Neural crest cell (in vitro differentiated cells): ENCODE measurements at places on chromosomes 3 and 15.

GRCh38 chr3:53411371-53411770, 64.0 kb upstream of the DCP1A start:
- H3K27ac ChIP-seq, result no peak overlapping the region
- DNase-seq, result no peak
- H3K36me3 ChIP-seq, result peaks cover 4% of the 10 kb centered on the region
- H3K4me3 ChIP-seq, result no peak overlapping the region
- H3K27me3 ChIP-seq, result no peaks in the 10 kb centered on the region

GRCh38 chr3:52237657-52238172, 1.2 kb downstream of the TWF2 start:
- peaks cover 2% of the 10 kb centered on the region for H3K27me3 ChIP-seq
- DNase-seq, result no peak
- H3K27ac ChIP-seq, result no peak overlapping the region
- H3K4me3 ChIP-seq, result peak overlapping the region; percentile 97

- DNase-seq, result no peak
- H3K27me3 ChIP-seq, result no peaks in the 10 kb centered on the region
- H3K4me3 ChIP-seq, result no peak overlapping the region
Measured at GRCh38 chr3:173733029-173733652, 335.6 kb downstream of the NLGN1 start.

- H3K27me3 ChIP-seq, result no peaks in the 10 kb centered on the region
- no peak for DNase-seq
- no peak overlapping the region for H3K27ac ChIP-seq
- no peak overlapping the region for H3K4me3 ChIP-seq
Measured at GRCh38 chr15:58856086-58856485, 77.4 kb downstream of the SLTM start.

GRCh38 chr3:152299249-152299976, 30.7 kb downstream of the MBNL1 start:
- peaks cover 35% of the 10 kb centered on the region for H3K4me1 ChIP-seq
- H3K4me3 ChIP-seq, result peak overlapping the region; percentile 70
- no peaks in the 10 kb centered on the region for H3K36me3 ChIP-seq
- H3K27ac ChIP-seq, result no peak overlapping the region
- H3K27me3 ChIP-seq, result no peaks in the 10 kb centered on the region

DNA sequence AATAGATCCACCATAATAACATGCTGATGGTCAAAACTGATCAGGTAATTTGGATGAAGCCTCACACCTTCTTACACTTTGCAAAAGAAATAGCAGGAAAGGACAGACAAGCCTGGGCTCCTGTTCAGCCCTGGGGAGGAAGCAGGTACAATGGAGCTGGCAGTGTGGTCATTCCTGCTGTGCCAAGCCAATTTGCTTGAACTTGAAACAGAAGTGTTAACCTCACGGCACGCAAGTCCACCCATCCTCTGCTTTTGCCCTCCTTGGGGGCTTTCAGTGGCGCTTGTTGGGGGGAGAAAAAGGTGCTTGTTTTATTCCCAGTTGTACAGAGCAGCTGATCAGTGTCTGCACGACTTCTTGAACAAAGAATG, 36.8 kb upstream of the RFTN1 start:
- H3K4me1 ChIP-seq, result peaks cover 14% of the 10 kb centered on the region
- no peak overlapping the region for H3K27ac ChIP-seq
- H3K36me3 ChIP-seq, result no peaks in the 10 kb centered on the region
- peaks cover 2% of the 10 kb centered on the region for H3K27me3 ChIP-seq

GRCh38 chr3:146569314-146569713, 24.9 kb upstream of the PLSCR1 start:
- no peak overlapping the region for H3K4me3 ChIP-seq
- no peak for DNase-seq
- H3K4me1 ChIP-seq, result no peaks in the 10 kb centered on the region

DNA sequence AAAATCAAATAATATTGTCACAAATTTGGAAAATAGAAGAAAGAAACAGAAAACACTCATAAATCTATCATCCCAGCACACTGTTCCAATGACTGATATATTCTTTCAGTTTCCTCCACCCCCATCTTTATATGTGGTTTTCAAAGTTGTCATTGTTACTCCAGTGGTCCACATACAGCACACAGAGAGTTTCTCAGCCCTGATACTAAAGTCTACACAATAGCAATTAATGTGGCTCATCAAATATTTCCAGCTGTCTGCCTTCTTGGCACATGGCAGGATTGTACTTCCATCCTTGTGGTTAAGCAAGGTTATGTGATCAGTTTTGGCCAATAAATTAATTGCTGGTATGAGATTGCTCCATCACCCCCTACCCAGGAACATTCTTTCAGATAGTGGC, 221.7 kb downstream of the PDCD6IP start:
- no peaks in the 10 kb centered on the region for H3K36me3 ChIP-seq
- DNase-seq, result no peak
- no peaks in the 10 kb centered on the region for H3K27me3 ChIP-seq
- H3K4me3 ChIP-seq, result no peak overlapping the region
- no peaks in the 10 kb centered on the region for H3K4me1 ChIP-seq

DNA sequence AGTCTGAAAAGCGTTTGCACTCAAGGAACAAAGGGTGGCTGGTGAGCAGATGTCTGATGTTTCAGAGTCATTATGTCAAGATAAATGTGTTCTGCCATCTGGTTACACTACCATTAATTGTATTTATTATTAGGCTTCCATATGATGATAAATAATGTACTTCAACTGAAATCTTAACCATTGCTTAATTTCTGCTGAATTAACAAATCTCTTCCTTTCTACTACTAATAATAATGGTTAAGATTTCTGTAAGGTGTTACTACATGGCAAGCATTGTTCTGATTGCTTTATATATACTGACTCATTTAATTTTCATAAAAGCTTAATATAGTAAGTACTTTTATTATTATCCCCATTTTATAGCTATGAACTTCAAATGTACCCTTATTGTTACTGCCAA, 68.4 kb upstream of the GALNT15 start:
- no peaks in the 10 kb centered on the region for H3K4me1 ChIP-seq
- DNase-seq, result no peak
- no peaks in the 10 kb centered on the region for H3K36me3 ChIP-seq
- H3K27ac ChIP-seq, result no peak overlapping the region
- no peak overlapping the region for H3K4me3 ChIP-seq

DNA sequence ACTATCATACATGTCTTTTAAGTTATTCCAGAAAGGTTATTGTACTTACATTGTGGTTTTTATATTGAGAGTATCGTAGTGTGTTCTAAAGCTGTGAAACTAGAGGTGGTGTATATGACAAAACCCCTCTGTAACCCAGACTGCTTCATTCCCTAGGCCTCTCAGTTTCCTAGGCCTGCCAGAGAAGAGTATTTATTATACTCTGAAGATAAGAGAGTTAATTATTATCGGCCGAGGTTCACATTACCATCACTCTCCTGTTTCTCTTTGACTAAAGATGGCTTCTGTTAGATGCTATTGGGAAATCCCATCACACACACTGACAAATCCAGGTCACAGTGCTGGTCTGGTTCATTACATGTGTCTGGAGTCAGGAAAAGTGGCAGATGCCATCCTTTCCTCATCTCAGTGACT, 20.5 kb downstream of the EXOSC7 start:
- H3K27me3 ChIP-seq, result no peaks in the 10 kb centered on the region
- peaks cover 4% of the 10 kb centered on the region for H3K36me3 ChIP-seq
- H3K4me1 ChIP-seq, result no peaks in the 10 kb centered on the region
- no peak overlapping the region for H3K27ac ChIP-seq
- no peak overlapping the region for H3K4me3 ChIP-seq

GRCh38 chr3:38367779-38368178, 21.2 kb downstream of the XYLB start:
- no peak overlapping the region for H3K27ac ChIP-seq
- H3K36me3 ChIP-seq, result peaks cover 16% of the 10 kb centered on the region
- no peaks in the 10 kb centered on the region for H3K27me3 ChIP-seq
- H3K4me3 ChIP-seq, result no peak overlapping the region

GRCh38 chr15:25250906-25251622, 187.8 kb downstream of the UBE3A start:
- peaks cover 9% of the 10 kb centered on the region for H3K36me3 ChIP-seq
- H3K4me3 ChIP-seq, result no peak overlapping the region
- H3K27me3 ChIP-seq, result no peaks in the 10 kb centered on the region
- H3K4me1 ChIP-seq, result no peaks in the 10 kb centered on the region
- DNase-seq, result no peak

- H3K36me3 ChIP-seq, result no peaks in the 10 kb centered on the region
- H3K27me3 ChIP-seq, result no peaks in the 10 kb centered on the region
- no peak for DNase-seq
Measured at GRCh38 chr3:169475978-169476698, 187.4 kb downstream of the MECOM start.

- H3K36me3 ChIP-seq, result no peaks in the 10 kb centered on the region
- no peak overlapping the region for H3K27ac ChIP-seq
- no peak for DNase-seq
- no peaks in the 10 kb centered on the region for H3K27me3 ChIP-seq
Measured at GRCh38 chr3:16897254-16897926, 12.6 kb downstream of the PLCL2 start.

DNA sequence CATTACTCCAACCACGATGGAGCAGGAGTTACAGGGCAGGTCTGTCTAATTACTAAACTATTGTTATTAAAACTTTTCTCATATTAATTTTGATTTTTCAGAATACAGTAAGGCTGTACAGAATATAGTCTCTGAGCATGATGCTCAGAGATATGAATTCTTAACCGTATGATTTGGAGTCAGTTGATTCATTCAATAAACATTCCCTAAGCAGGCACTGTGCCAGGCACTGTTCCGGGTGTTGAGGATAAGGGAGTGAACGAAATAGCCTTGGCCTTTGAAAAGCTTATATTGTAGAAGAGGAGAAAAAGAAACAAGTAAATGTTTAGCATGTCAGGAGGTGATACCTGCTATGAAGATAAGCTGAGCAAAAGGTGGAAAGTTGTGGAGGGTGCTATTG, 187.3 kb downstream of the KCNAB1 start:
- no peaks in the 10 kb centered on the region for H3K4me1 ChIP-seq
- DNase-seq, result no peak
- peaks cover under 1% of the 10 kb centered on the region for H3K27me3 ChIP-seq
- H3K36me3 ChIP-seq, result no peaks in the 10 kb centered on the region

GRCh38 chr3:30511524-30512251, 94.7 kb upstream of the TGFBR2 start:
- no peak overlapping the region for H3K27ac ChIP-seq
- no peak for DNase-seq
- peaks cover 4% of the 10 kb centered on the region for H3K4me1 ChIP-seq
- no peaks in the 10 kb centered on the region for H3K27me3 ChIP-seq

DNA sequence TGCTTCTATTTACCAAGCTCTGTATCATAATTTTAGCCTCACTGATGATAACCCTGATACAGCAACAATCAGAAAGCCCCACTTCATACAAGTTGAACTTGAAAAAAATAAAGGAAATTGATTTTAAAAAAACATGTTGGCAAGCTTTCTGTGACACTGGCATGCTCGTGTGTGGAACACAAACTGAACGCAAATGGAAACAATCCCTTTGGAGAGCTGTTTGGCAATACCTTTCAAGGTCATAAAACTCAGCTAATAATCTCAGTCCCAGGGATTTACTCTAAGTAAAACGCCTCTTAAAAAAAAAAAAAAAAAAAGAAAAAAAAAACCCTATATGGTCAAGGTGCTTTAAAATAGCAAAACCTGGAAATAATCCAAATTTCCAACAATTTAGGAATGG, 166.7 kb upstream of the BCL6 start:
- H3K27ac ChIP-seq, result no peak overlapping the region
- H3K27me3 ChIP-seq, result no peaks in the 10 kb centered on the region
- no peak overlapping the region for H3K4me3 ChIP-seq
- no peaks in the 10 kb centered on the region for H3K36me3 ChIP-seq
- peaks cover 19% of the 10 kb centered on the region for H3K4me1 ChIP-seq

DNA sequence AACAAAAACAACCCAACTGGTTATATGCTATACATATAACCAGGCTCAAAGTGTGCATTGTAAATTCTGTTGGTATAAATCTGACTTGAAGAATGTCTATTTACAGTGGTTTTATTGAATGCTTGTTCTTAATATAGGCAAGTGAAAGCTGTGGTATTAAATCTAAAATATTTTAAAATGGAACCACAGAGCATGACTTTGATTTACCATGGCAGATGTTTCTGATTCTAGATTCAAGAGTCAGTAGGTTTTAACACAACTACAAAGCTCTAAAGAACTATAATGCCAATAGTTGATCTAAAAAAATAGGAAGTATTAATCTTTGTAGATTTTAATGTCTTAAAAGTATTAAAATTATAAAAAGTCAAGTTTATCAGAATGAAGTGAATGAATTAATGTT, 141.9 kb upstream of the PLSCR5 start:
- no peaks in the 10 kb centered on the region for H3K36me3 ChIP-seq
- H3K27ac ChIP-seq, result no peak overlapping the region
- no peak for DNase-seq

- peaks cover 6% of the 10 kb centered on the region for H3K27me3 ChIP-seq
- H3K4me3 ChIP-seq, result peak overlapping the region; percentile 97
- no peak overlapping the region for H3K27ac ChIP-seq
- H3K4me1 ChIP-seq, result peaks cover 26% of the 10 kb centered on the region
Measured at GRCh38 chr3:98730338-98730737, 32.8 kb upstream of the ST3GAL6 start.

DNA sequence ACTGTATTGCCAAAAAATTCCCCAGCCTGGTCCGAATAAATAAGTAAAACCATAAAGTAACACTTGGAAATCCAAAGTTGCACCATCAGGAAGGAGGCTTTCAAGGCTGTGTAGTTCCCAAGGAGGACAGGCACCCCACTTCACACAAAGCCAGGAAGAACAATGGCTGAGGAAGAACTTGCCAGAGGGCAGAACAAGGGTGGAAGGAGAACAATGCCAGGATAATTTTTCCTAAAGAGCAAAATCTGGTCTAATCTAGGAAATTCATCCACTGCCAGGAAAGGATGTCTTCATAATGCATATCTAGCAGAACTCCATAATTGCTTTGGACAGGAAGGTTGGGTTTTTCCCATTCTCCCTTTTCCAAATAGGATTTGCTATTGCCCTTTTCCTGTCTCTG, 15.7 kb upstream of the ARID3B start:
- no peaks in the 10 kb centered on the region for H3K36me3 ChIP-seq
- DNase-seq, result no peak
- no peak overlapping the region for H3K27ac ChIP-seq
- H3K4me1 ChIP-seq, result no peaks in the 10 kb centered on the region

GRCh38 chr3:187807086-187807862, 62.0 kb upstream of the BCL6 start:
- H3K4me1 ChIP-seq, result peaks cover 4% of the 10 kb centered on the region
- H3K27me3 ChIP-seq, result peaks cover 3% of the 10 kb centered on the region
- no peaks in the 10 kb centered on the region for H3K36me3 ChIP-seq
- no peak for DNase-seq
- H3K27ac ChIP-seq, result no peak overlapping the region

- peaks cover 11% of the 10 kb centered on the region for H3K4me1 ChIP-seq
- no peaks in the 10 kb centered on the region for H3K27me3 ChIP-seq
- no peak for DNase-seq
- H3K27ac ChIP-seq, result peak overlapping the region; percentile 94
- peak overlapping the region; percentile 89 for H3K4me3 ChIP-seq
Measured at GRCh38 chr3:33645060-33645647, 72.9 kb downstream of the CLASP2 start.
